ENCODE measurements at places on chromosomes 16 and 17. TPM values are rescaled to one million over a fixed set of nuclear protein-coding genes. Genes with fewer than 3 reads are reported as not detected.

Gene PPL
- total RNA-seq, result 26.0 TPM

Gene CASKIN2
- 9.1 TPM for total RNA-seq

DNA sequence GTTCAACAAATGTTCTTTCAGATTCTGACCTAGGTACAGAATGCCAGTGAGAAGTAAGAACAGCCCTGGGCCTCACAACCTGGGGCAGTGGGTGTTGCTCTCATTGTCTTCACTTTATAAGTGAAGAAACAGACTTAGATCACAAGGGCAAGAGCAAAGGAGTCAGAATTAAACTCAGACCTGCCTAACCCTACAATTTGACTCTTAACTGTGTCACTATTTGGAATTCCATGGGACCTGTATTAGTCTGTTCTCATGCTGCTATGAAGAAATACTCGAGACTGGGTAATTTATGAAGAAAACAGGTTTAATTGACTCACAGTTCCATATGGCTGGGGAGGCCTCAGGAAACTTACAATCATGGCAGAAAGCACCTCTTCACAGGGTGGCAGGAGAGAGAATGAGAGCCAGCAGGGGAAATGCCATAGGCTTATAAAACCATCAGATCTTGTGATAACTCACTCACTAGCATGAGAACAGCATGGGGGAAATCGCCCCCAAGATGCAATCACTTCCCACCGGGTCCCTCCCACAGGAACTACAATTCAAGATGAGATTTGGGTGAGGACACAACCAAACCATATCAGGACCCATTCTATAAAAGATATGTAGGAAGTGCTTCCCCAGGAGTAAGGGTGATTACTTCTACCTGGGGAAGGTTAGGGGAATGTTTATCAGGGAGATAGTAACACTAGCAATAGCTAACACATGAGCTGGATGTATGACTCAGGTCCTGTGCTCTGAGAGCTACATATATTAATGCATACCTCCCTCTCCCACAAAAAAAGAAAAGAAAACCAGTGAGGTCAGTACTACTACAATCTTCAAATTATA, 270.1 kb downstream of the SOX9 start:
- no peak for DNase-seq

- DNase-seq, result no peak
These were observed 66.1 kb downstream of the MYO18A start for GRCh38 chr17:29114141-29114540.

DNA sequence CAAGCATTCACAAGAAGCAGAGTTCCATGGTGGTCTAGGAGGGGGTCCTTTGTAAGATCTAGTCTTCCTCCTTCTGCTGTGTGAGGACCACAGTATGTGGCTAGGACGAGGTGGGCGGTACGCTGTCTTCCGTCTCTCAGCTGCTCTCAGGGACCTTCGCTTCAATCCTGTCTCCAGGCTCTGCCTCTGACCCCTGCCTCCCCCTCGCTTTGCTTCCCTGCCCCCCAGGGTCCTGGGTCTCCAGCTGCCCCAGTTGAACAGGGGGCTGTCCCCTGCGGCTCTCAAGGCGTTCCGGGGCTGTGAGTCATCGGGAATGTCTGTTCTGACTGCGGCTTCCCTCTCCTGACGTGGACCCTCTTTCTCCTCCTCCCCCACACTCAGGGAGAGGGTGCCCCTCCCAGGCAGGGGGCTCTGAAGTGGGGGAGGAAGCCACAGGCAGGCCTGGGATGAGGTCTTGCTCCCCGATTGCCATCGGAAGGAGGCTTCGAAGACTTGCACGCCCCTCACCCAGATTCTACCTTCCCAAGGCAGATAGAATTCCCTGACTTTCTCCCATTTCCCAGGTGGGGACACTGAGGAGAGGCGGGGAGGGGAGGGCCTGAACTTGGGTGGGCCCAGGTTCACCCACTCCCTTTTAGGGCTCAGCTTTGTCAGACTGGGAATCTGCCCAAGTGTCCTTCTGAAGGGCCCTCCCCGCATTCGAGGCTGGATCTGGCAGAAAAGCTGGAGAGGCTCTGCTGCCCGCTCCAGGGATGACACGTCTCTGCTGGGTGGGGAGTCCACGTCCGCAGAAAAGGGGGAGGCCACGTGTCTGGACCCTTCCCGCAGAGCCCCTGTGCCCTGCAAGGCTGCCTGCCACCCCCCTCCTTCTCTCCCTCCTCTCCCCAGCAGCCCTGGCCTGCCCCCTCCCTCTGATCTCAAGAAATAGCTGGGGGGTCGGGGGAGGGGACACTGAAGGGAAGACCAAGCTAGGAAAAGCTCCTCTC, 9.1 kb upstream of the COL1A1 start:
- peak; percentile 34 for DNase-seq

Data from body of pancreas (tissue), 4 donors.